Muscle of arm (tissue), 14 donors: ENCODE measurements at places on chromosomes 13 and 19.
A peak's percentile ranks its signal among the peaks of the same experiment; 100 is the strongest.

DNA sequence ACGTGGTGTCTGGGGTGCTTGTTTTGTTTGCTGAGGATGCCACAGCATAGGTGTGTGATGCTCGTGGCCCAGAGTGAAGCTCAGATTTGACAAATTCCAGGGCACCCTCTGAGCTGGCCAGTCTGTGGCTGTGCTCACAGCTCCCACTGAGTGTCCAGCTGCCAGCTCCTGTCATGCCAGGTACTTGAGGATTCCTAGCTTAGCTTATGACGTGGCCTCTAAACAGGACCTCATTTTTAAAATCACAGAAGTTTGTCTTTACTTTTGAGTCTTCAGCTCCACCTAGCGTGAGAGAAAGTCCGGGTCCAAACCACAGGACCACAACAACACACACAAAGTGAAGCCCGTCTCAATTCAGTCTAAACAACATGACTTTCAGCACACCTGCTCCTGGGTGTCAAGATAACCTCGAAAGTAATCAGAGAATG lies 117.3 kb downstream of the RAB20 start:
- DNase-seq: no peak

- no peak for DNase-seq
Observed at GRCh38 chr19:33098055-33098534, 17.1 kb downstream of the GPATCH1 start.

GRCh38 chr19:16193466-16193865 lies 4.2 kb upstream of the AP1M1 start:
- DNase-seq: no peak

DNA sequence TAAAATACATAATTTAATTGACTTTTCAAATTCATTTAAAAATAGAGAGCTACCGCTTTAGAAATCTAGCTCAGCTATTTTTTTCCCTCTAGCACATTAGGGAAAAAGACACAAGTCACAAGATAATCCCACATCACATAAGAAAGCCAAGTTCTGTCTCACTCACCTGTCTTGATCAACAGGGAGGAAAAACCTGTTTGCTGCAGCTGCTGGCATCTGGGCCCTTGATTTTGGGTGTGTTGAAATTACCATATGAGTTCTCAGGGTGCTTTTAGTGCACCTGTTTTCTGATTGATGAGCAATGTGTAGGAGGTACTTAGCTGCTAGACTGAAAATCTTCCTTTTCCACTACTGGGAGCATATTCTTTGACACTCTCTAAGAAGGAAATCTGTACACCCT lies 53.8 kb downstream of the ZDHHC20 start:
- DNase-seq: no peak

GRCh38 chr19:42030645-42031440 lies 36.8 kb upstream of the ATP1A3 start:
- DNase-seq: no peak

DNA sequence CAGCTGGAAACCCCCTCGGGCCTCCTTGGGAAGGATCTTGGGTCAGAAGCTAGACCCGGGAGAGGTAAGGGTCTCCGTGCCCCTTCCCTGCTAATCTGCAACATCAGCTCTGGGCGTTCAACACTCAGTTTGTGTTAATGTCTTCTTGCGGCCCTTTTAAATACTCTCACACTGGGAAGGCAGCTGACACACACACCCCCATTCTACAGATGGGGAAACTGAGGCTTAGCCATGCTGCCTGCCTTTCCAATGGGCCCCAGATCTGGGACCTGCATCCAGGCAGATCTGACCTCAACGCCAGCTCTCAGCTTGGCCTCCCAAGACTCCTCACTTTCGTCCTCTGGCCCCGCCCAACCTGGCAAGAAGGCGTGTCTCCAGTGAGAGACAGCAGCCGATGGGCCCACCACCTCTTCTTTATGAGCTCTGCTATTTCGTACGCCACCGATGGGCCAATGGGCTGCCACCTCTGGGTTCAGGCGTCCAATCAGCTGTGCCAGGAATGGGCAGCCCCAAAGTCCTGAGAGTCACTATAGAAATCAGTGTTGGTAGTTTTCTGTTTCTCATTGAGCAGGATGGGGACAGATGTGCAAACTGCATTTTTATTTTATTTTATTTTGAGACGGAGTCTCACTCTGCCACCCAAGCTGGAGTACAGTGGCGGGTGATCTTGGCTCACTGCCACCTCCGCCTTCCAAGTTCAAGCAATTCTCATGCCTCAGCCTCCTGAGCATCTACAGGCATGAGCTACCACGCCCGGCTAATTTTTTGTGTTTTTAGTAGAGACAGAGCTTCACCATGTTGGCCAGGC lies 43.8 kb downstream of the DNM2 start:
- no peak for DNase-seq

DNA sequence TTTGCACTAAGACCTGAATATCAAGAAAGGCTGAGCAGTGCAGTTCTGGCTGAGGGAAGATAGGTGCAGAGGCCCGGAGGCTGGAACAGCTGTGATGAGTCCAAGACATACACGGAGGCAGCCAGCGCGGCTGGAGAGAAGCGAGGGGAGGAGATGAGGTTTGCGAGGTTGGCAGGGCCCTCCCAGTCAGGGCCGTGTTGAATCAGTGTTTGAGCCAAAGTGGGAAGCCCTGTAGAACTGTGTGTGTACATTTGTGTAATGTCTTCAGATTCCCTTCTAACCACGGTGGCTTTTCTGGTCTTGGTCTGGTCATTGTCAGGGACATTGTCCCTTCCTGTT lies 34.9 kb downstream of the PAK4 start:
- peak; percentile 59 for DNase-seq

DNA sequence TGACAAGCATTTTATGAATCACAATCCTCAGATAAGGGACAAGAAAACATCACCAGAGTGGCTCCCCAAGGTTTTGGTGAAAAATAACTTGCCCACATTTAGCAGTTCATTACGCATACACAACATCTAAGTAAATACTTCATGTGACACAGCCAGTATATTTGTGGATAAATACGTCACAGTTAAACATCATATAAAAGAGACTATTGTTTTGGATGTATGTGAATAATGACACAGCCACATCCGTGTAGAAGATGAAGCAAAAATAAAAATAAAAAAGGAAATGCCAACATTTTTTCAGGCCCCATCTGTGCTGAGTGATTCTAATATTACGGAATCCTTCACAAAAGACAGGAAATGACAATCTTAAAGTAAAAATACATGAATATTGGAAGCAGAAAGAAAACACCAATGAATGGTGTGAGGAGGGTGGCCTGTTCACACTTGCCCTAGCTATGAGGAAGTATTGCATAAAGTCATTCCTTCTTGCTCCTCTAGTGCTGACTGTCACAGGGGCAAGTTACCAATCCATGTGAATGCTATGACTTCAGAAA lies 457.1 kb downstream of the KLF12 start:
- DNase-seq: no peak

DNA sequence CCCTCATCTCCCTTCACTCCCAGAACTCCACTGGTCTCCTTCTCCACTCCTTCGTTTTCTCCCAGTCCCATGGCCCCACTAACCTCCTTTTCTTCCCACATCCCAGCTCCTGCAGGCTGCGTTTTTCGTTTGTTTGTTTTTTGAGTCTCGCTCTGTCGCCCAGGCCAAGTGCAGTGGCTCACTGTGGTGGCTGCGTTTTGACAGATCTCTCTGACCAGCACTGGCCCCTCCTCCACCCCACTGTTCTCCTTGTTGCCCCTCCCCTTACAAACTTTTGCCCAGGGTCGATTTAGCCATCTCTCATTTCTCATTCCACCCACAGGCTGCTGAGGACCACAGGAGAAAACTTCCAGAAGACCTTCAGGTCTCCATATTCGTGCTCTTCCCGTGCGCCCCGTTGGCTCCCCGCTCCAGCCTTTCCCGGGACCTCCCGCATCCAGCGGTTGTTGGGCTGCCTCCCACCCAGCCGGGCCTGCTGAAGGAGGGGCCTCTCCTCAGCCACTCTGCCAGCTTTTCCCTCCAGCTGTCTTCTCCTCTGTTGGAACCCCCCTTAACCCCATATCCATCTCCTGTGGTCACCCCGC lies 40.6 kb upstream of the GJB6 start:
- DNase-seq: no peak

DNA sequence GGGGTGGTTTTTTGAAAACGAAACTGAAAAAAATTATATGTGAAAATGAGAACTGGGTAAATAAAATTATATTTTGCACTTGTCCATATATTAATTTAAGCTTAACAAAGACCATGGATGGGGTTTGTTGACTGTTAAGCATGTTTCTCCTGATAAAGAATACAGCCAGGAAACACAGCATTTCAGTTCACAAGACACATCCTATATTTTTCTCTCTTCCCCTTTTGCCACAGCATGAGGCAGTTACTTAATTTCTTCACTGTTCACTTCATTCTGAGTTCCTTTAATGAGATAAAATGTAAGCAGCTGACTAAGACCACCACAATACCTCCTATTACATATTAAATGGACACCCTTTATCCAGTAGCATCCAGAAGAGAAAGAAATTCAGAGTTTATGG lies 64.0 kb downstream of the RXFP2 start:
- no peak for DNase-seq

- DNase-seq: no peak
Observed at GRCh38 chr13:46202188-46202795, 9.4 kb upstream of the LRRC63 start.

GRCh38 chr13:44693156-44693764 lies 117.1 kb upstream of the TSC22D1 start:
- DNase-seq: peak; percentile 43

GRCh38 chr19:9911524-9912185 lies 24.7 kb downstream of the OLFM2 start:
- DNase-seq: no peak

GRCh38 chr13:21825186-21825585 lies 154.3 kb downstream of the FGF9 start:
- DNase-seq: no peak

DNA sequence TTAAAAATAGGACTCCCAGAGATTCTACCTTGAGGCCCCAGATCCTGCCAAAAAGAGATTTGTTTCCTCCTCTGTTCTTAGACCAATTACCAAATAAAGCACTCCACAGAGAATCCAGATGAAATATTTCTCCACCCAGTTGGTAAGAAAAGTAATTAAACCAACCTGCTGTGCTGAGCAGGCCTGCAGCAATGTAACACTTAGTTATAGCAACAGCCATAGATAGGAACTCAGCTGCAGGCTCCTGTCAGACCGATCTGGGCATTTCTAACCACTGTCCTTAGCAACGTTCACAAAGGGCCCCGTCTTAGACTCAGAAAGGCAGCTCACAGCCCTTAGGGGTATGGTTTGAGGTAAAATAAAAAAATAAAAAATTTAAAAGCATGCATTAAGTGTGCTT lies 271.1 kb downstream of the KCNRG start:
- no peak for DNase-seq

GRCh38 chr19:48907671-48908070 lies 7.6 kb downstream of the NUCB1 start:
- DNase-seq: no peak

DNA sequence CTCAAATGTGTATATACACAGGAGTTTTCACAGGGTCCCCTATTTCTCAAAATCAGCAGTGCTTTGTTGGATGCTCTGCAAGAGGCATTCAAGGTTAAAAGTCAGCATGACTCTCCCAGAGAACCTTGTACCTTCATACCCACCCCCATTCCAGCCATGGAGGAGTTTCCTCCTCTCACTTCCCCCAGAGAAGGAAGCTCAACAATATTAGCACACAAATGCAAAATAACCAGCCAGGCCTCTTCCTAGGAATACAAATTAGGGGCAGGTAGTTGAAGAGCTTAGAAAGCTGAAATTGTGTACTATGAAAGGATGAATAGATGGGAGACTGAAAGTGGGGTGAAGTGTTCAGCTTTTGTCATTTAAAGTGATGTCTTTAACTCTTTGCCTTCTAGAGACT lies 43.8 kb downstream of the SPRY2 start:
- DNase-seq: no peak

- no peak for DNase-seq
Observed at GRCh38 chr19:38323291-38323690, 3.6 kb downstream of the KCNK6 start.

GRCh38 chr19:46602392-46603194 lies 1.5 kb downstream of the CALM3 start:
- no peak for DNase-seq

GRCh38 chr19:19591133-19591825 lies 27.2 kb downstream of the PBX4 start:
- peak; percentile 79 for DNase-seq
